ENCODE measurements at places on chromosomes 4 and X. TPM values are rescaled to one million over a fixed set of nuclear protein-coding genes. Genes with fewer than 3 reads are reported as not detected.

GRCh38 chr4:59759082-59759825 lies 1440.9 kb upstream of the ADGRL3 start:
- no peaks in the 10 kb centered on the region for H3K4me1 ChIP-seq
- no peak for DNase-seq
- H3K27me3 ChIP-seq, result no peaks in the 10 kb centered on the region
- H3K4me3 ChIP-seq, result no peak overlapping the region

DNA sequence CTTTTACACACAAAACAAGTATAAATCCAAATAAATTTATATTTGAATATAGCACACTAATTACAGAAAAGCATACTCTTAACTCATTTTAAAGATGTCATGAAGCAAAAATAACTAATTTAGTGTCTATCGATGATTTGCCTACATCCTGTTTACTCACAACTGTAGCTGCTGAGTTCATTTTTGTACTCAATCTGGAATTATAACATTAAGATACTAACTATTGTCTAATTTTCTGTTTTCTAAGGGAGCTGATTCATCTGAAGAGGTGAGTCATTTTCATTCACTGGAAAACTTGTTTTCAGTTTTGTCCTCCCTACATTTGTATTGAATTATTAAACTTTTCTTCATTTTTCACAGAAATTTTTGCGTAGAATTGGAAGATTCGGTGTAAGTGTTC lies 3.7 kb downstream of the STATH start:
- no peak for DNase-seq
- H3K36me3 ChIP-seq, result no peaks in the 10 kb centered on the region
- peaks cover 6% of the 10 kb centered on the region for H3K27me3 ChIP-seq
- H3K4me1 ChIP-seq, result no peaks in the 10 kb centered on the region

- no peaks in the 10 kb centered on the region for H3K27me3 ChIP-seq
- H3K36me3 ChIP-seq, result peaks cover 8% of the 10 kb centered on the region
- no peaks in the 10 kb centered on the region for H3K4me1 ChIP-seq
These were observed 23.2 kb downstream of the NKX1-1 start for GRCh38 chr4:1382776-1383727.

GRCh38 chrX:142978130-142978684 lies 47.5 kb upstream of the SPANXN4 start:
- H3K27me3 ChIP-seq, result no peaks in the 10 kb centered on the region
- H3K36me3 ChIP-seq, result no peaks in the 10 kb centered on the region
- no peak overlapping the region for H3K27ac ChIP-seq
- H3K4me1 ChIP-seq, result no peaks in the 10 kb centered on the region

- H3K27me3 ChIP-seq, result no peaks in the 10 kb centered on the region
- no peak overlapping the region for H3K27ac ChIP-seq
- H3K4me1 ChIP-seq, result no peaks in the 10 kb centered on the region
- DNase-seq, result no peak
- no peak overlapping the region for H3K4me3 ChIP-seq
These were observed 10.4 kb upstream of the SLC7A11 start for GRCh38 chr4:138252551-138252950.

DNA sequence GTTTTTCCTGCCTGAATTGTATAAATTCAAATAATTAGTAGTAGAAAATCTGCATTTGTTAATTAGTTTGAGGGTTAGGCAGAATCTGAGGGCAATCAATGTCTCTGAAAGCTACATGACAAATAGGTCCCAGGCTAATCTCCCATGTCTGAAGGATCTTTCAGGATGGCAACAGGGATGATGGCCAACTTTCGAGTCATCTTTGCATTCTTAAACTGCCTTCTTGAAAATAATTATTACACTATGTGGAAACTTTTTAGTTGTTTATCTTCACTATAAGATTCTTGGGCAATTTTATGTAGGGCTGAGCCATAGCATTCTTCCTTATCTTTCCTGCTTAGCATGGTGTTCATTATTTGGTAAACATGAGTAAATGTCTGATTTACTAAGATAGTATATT lies 490.3 kb upstream of the EPHA5 start:
- H3K4me3 ChIP-seq, result no peak overlapping the region
- no peak for DNase-seq
- no peaks in the 10 kb centered on the region for H3K36me3 ChIP-seq
- H3K27ac ChIP-seq, result no peak overlapping the region
- H3K4me1 ChIP-seq, result no peaks in the 10 kb centered on the region

GRCh38 chr4:53522334-53522733 lies 69.0 kb downstream of the LNX1 start:
- H3K27me3 ChIP-seq, result peaks cover 36% of the 10 kb centered on the region
- no peak overlapping the region for H3K4me3 ChIP-seq
- no peaks in the 10 kb centered on the region for H3K4me1 ChIP-seq
- no peaks in the 10 kb centered on the region for H3K36me3 ChIP-seq

- no peaks in the 10 kb centered on the region for H3K27me3 ChIP-seq
- no peak overlapping the region for H3K4me3 ChIP-seq
These were observed 204.5 kb downstream of the SLC7A11 start for GRCh38 chr4:138037696-138038095.

The GPR50 gene
- total RNA-seq, result not detected

The REELD1 gene
- total RNA-seq, result 0.79 TPM

The SNCA gene
- total RNA-seq, result 0.86 TPM

The F8 gene
- 19.5 TPM for total RNA-seq
